NCI-H526 treated with DMSO at 0.1 percent for 48 hours (cell line): ENCODE measurements at places on chromosomes 5 and 9.

DNA sequence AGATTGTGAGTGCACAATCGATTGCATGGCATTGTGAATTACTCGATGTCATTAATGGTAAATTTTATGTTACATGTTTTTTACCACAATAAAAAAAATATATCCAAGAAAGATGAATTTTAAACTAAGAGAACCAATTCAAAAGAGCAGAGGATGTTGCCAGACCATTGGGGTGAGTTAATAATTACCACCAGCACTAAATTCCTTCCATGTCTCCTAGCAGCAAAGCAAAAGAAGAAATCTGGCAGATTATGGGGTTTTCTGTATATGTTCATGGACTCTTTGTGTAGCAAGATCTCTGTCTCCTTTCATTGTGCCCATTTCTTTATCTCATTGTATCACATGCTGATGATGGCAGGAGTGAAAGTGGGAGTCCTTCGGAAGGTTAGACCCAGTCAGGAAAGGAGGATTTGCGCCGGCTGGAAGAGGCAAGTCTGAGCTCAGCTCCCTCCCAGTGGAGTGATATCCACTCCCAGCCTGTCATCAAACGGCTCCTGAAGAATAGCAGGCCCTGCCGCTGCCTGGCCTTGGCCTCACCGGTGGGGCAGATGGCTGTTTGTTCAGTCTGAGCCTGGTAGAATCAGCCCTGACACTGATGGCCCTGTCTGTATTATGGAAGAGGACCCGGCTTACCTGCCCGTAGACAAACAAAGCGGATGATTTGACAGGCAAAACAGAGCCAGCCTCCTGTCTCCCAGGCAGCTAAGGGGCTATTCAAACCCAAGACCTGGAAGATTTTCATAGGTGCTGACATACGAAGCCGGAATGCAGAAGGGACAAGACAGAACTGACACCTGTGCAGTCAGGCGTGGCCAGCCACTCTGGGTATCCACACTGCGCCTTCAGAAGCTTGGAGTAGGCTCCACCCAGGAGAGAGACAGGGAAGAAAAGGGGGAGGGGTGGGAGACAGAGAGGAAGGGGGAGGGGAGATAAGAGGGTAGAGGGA lies 21.9 kb upstream of the FOXE1 start:
- peak; percentile 96 for DNase-seq

DNA sequence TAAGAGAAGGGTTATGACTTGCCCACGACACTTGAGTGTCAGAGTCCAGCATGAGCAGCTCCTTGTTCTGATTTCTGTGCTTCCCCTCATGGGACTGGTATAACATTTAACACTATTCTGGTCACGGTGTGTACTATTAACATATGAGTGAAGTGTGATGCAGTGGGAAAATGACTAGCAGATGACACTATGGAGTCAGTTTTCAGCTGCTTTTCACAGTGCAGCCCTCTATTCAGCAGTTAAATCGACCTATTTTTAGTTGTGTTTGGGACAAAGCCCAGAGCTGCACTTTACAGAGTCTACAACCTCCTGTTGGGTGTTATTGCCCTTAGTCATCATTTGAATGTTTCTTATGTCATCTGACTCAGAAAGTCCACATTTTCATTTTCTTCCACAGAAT lies 59.1 kb downstream of the CHSY3 start:
- no peak for DNase-seq

- no peak for DNase-seq
Measured at GRCh38 chr5:174529925-174530681, 194.3 kb upstream of the MSX2 start.

DNA sequence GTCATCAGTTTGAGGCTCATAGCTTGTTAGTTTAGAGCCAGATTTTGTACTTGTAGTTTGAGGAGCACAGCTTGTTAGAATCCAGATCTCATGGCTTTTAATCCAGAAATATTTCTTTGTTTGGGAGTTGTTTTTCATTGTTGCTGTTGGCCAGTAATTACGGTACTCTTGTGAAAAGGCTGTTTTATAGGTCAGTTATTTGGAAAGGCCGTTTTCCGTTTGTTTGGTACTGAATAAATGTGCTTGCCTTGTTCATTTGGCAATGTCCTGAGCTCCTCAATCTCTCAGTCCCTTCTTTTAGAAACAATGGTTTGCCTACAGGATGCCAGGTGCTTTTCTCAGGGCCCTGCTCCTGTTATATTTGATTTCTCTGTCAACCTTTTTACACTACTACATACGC lies 4.5 kb upstream of the MOB3B start:
- no peak for DNase-seq
